ENCODE measurements at places on chromosomes 4 and X.

GRCh38 chrX:22800360-22800759 is 199.4 kb upstream of the DDX53 start:
- no peak for DNase-seq

DNA sequence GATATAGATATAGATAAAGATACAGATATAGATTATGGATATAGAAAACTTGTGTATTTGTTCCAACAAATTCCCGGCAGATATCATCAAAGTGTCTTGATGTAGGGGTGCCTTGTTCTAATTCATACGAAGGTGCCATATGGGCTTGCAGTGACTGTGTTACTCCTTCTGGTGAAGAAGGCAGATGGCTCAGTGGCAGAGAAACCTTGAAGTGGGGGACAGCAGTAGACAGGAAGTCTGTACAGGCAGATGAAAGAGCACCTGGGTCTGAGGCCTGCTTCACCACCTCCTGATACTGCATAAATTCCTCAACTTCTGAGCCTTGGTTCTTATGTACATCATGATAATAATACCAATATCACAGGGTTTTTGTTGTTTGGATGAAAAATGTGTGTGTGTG is 179.5 kb upstream of the GATB start:
- no peak for DNase-seq

GRCh38 chr4:16192057-16192456 is 34.2 kb downstream of the TAPT1 start:
- DNase-seq = no peak

- no peak for DNase-seq
Measured at GRCh38 chr4:158450741-158451140, 70.9 kb upstream of the RXFP1 start.

All from BE2C (cell line).